ENCODE measurements at places on chromosomes 2 and 18.

DNA sequence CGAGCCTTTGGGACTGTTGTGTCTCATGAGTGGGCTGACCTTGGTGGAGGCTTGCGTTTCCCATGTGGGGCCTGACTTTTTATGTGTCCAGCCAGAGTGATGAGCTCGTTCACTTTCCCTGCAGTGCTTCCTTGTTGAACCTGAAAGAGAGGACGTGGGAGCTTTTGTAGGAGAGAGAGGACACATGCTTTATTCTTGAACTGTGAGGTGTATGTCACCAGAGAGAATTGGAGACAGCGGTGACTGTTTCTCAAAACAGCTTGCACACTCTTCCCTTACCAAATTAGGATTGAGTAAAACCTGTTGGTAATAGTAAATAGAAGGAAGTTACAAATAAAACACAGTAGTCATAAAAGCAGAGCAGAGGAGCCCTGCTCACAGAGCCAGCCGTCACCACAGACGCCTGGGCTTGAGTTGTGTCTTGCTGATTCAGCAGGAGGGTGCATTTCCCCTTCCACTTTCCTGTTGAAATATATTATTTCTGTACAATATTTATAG lies 60.7 kb downstream of the INPP4A start:
- DNase-seq: no peak

GRCh38 chr2:197216361-197216979 lies 94.1 kb downstream of the ANKRD44 start:
- no peak for DNase-seq

GRCh38 chr2:73307720-73308119 lies 14.4 kb upstream of the EGR4 start:
- no peak for DNase-seq

DNA sequence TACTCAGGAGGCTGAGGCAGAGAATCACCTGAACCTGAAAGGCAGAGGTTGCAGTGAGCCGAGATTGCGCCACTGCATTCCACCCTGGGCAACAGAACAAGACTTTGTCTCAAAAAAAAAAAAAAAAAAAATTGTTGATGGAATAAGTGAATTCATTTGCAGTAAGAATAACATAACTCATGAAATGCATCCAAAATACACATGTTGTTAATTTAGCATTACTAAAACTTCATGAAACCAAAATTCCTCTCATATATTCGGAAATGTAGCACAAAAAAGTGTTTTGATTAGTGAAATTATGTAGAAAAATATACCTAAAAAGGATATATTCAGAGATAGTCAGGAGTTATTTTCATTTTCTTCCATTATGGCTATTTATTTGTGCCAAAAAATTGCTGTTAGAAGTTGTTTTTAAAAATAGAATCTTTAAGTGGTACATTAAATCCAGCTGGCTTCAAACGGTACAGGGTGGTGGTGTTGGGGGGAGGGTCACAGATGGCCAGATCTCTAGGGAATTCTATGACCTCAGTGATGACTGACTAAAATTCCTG lies 78.2 kb upstream of the UGP2 start:
- DNase-seq: no peak

GRCh38 chr2:240685771-240686371 lies 3.2 kb upstream of the AQP12B start:
- DNase-seq: no peak

DNA sequence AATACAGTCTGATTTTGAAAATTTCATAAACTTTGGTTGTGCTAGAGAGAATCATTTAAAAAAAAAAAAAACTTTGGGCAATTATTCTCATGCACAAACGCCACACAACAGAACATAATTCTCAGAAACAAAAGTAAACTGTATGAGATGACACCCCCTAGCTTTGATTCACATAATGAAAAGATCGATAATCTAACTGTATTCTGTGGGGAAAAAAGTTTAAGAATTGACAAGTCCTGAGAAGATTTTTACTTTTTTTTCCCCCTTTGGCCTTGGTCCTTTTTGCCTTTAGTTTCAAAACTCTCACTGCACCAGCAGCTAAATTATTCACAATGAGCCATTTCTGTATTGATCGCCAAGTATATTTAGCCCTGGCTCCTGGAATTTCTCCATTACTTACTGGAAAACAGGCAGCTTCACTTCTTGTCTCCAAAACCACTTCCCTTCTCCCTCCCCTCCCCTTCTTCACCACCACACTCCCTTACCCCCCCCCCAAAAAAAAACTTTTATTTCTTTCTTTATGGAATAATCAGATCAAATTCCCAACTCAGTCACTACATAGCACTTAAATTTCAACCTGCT lies 2.0 kb downstream of the IKZF2 start:
- DNase-seq: no peak

DNA sequence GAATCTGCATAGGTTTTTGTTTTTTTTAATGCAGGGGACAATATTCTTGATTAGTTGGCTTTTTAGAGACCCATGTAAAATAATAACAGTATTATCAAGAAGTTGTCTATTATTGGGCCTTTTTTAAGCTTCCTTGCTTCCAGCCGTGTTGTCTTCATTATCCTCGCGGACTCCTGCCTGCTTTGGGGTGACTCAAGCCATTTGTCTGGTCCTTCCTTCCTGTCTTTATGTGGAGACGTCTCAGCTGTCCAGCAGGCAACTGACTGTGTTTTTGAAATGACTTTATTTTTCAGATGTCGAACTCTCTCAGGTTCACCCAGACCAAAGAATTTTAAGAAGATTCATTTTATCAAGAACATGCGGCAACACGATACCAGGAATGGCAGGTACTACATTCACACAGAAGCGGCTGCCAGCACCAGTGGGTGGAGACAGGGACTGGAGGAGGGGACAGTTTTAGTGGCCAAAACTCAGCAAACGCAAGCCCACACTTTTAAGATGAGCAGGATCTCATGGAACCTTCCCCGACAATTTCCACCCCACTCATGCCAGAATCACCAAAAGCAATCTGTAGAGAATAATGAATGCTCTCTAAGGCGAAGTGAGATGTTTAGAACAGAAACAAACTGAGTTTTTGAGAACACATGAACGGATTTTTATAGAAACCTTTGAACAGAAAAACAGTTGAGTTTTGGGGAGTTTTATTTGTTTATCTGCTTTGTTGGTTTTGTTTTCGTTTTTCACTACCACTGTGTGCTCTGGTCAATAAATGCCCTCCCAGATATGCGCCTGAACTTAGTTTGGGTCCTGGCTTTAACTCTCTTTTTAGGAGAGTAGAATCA lies 59.1 kb downstream of the CABLES1 start:
- DNase-seq: no peak

GRCh38 chr2:158056875-158057274 lies 44.8 kb upstream of the UPP2 start:
- no peak for DNase-seq

DNA sequence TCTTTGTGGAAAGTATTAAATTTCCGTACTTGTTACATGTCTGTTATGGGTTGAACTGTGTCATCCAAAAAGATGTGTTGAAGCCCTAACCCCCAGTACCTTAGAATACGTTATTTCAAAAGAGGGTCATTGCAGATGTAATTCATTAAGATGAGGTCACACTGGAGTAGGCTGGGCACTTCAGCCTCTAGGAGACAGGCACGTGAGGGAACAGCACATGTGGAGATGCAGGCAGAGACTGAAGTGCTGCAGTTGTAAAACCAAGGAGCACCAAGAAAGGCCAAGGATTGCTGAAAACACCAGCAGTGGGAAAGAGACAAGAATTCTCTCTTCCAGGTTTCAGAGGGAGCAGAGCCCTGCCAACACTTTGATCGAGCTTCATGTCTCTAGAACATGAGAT lies 4.6 kb upstream of the RHBDD1 start:
- DNase-seq: no peak

GRCh38 chr18:53795610-53796009 lies 428.9 kb downstream of the MBD2 start:
- DNase-seq: no peak

- no peak for DNase-seq
These were observed 961 bp downstream of the RBM43 start for GRCh38 chr2:151260573-151261230.

- DNase-seq: no peak
These were observed 6.3 kb downstream of the TNFAIP6 start for GRCh38 chr2:151363709-151364108.

DNA sequence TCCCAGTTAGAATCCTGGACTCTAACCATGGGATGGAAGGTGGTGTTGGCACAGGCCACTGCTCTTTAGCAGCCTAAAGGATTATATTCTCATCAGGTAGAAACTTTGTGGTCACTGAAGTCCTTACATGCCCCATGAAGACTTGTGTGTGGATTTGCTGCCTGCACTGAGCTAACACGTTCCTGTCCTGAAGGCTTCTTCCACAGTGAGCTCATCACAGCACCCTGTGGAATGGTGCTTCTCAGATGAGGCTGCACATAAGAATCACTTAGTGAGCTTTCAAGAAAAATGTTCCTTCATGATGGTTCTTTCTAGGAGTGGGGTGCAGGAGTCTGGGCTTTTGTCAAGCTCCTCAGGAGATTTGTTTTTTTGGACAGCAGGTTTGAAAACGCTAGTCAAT lies 26.8 kb downstream of the STAMBP start:
- no peak for DNase-seq

GRCh38 chr2:225493420-225494099 lies 94.0 kb downstream of the NYAP2 start:
- no peak for DNase-seq

DNA sequence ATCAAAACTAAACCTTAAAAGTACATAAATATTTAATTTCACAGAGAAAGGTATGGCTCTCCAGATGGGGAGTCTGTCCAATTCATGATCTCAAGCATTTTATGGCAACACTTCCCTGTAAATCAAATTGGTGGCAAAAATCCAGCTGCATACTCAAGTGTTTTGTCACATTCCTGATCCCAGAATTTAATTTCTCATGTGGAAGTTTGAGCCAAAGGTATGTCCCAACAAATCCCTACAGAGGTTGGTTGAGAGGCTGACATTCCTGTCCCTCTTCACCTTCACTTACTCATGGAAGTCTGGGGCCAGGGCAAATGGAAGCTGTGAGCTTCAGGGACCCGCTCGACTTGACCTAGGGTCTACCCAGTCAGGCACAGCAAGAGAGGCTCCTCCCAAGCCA lies 17.7 kb downstream of the KLF7 start:
- DNase-seq: no peak

- DNase-seq: no peak
These were observed 50.5 kb downstream of the CYTIP start for GRCh38 chr2:157393348-157393747.

DNA sequence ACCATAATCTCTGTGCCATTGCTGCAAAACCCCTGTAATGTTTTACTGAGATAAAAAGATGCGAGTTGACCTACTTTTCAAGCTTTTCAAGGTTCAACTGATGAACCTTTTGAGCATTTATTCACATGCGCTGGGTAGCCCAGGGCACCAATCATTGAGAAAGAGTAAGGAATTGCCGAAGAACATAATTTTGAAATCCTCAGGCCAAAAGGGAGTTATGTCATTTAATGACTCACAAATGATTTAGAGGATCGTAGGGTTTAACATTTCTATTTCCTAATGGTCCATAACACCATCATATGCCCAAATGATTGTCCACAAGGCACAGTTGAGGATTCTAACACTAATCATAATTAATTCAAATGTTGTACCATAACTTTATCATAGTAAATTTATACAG lies 20.2 kb upstream of the DLX1 start:
- no peak for DNase-seq

- no peak for DNase-seq
These were observed 55.3 kb upstream of the SETBP1 start for GRCh38 chr18:44625386-44625785.

DNA sequence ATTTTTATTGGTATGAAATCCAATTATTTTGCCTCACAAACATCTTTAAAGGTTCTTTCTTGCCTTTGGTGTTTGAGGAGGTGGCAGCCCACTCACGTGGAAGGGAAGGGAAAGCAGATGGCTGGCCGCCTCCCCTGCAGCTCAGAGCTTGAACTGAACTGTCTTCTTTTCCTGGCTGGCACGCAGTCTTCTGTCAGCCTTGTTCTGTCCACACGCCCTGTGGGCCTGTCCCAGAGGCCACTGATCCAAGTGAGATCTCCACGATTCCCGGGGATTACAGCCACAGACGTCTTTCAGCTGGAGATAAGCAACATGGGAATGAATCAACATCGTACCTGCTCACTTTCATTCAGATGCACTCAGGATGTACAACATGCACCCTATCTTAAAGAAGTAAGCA lies 73.3 kb downstream of the TMEM18 start:
- DNase-seq: no peak

- no peak for DNase-seq
These were observed 292.5 kb downstream of the TNS1 start for GRCh38 chr2:217710211-217710765.

DNA sequence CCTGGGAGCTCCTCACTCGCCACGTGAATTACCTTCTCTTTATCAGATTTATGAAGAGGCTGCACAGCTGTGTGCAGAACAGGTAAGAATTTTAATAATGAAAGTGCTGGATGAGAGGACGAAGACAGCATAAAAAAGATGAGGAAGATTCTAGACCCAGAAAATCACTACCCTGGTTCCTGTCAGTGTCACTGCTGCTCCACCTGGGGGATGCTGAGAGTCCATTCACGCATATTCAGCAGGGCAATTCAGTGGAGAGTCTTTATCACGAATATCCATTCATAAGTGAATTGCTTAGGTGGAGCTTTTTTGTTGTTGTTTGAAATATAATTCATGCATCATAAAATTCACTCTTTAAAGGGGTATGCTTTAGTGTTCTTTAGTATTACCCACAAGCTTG lies 52.0 kb downstream of the MRPL33 start:
- DNase-seq: no peak

DNA sequence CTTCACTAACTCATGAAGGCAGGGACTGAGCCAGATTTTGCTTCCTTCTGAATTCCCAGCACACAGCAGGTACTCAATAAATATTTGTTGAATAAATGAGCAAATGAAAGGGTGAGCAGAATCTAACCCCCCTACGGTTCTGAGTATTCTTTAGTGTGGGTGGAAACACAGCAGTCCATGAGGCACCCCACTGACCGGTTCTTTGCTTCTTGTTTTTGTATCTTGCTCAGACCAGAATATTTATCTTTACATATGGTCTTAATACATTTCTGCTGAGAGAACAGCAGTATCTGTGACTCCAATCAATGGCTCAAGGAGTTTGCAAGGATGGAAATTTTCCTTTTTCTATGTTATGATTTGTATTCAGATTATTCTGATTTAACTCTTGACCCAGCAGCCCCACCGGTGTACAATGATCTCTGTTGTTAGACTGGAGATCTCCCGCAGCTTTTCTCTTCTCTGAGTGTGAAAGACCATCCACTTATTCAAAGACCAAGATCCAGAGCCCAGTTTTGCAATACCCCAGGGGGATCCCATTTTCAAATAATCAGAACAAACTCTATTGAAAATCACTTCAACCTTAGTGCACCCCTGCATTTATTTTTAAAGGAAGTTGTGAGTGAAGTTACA lies 506.5 kb upstream of the TNP1 start:
- no peak for DNase-seq

- DNase-seq: no peak
These were observed 822.1 kb downstream of the GALR1 start for GRCh38 chr18:78071776-78072175.

- no peak for DNase-seq
These were observed 35.0 kb downstream of the RHOB start for GRCh38 chr2:20481798-20482405.

GRCh38 chr2:60502144-60502543 lies 51.3 kb downstream of the BCL11A start:
- DNase-seq: no peak

GRCh38 chr2:179429597-179429996 lies 165.0 kb upstream of the SESTD1 start:
- no peak for DNase-seq
